ENCODE measurements at places on chromosomes 3 and 15.

GRCh38 chr3:110741891-110742290 is 329.7 kb upstream of the NECTIN3 start:
- DNase-seq, result no peak

DNA sequence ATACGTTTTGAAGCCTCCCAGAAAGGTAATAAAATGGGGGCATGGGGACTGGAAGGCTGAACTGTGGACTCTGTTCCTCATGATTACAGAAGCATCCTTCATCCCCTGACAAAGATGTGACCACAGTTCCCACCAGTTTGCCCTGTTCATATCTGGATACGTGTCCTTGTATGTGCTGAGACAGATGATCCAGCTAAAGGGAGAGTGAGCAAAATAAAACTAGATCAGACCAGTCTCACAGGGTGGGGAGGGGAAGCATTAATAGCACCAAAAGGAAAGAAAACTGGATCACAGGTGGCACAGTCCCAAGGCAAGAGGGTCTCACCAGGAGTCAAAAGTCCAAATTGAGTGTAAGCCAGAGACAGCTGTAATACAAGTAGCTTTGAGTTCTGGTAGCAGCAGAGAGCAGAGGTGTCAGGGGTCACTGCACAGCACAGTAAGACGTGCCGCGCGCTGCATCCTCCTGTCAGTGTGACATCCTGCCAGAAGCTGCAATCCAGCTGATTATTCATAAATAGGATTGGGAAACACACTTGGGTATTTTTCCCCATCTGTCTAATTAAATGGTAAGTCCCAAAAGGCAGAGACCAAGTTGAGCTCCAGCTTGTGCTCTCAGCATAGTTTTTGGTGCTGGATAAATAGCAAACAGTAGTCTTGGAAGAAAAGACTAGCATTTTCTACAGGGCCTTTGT is 560.0 kb upstream of the CFAP20DC start:
- no peak for DNase-seq

DNA sequence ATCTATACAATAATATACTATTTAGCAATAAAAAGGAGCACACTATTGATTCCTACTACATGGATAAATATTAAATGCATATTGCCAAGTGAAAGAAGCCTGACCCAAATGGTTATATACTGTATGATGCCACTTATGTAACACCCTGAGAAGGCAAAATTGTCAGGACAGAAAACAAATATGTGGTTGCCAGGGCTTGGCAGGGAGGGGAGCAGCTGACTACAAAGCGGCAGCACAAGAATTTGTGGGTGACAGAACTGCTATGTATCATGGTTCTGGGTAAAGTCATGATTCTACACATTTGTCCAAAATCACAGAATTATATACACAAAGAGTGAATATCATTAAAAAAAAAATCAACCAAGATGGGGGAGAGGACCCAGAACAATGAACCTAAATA is 22.5 kb downstream of the TBC1D2B start:
- no peak for DNase-seq

GRCh38 chr15:67000896-67001295 is 64.5 kb upstream of the SMAD3 start:
- no peak for DNase-seq

DNA sequence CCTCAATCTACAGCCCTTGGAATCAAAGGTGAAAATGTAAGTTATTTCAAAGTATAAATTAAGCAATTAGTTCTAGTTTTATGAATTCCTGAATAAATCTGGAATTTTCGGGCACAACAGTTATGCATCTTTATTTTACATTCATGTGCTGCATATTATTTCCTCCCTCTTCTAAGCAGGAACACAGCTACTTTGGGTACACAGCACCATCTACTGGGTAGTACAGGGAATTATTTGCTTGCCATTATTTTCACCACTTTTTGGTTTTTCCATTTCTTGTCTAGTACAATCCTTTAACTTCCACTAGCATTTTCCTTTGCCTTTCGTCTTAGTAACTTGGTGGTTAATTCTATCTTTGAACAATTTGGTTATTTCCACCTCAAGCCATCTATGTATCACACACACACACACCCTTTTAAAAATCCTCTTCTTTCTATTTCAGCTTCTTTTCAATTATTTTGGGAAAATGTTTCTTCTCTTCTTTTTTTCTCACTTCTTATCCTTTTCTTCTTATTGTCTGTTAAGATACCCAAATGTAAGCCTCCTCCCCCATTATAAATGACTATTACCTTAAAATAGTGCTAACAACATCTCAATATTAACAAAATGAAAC is 451.0 kb downstream of the MFSD1 start:
- DNase-seq, result no peak

GRCh38 chr3:176032043-176032442 is 1165.2 kb downstream of the TBL1XR1 start:
- no peak for DNase-seq

GRCh38 chr15:88802991-88803240 is 320 bp upstream of the ACAN start:
- no peak for DNase-seq

- DNase-seq, result no peak
These were observed 156.5 kb upstream of the LPP start for GRCh38 chr3:187997490-187997889.

GRCh38 chr3:21750080-21750696 is 822 bp downstream of the ZNF385D start:
- no peak for DNase-seq

- no peak for DNase-seq
These were observed 41.5 kb downstream of the PDHB start for GRCh38 chr3:58392181-58392580.

DNA sequence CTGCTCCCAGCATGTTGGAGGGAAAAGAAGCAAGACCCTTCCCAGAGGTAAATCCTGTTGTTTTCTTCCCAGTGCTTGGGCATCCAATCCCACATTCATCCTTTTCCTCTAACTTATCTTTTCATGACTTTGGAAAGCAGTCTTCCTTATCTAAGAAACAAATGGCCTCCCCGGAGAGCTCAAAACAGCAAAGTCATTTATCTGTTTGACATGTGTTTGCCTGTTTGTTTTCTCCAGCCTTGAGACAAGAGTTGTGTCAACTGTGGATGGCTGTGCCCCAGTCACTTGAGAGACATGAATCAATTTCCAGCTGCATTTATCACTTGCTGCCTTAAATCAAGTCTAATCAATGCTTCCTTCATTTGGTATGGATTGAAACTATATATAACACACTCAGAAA is 103.9 kb downstream of the SHQ1 start:
- no peak for DNase-seq

GRCh38 chr15:69410248-69410874 is 3.8 kb upstream of the KIF23 start:
- DNase-seq, result no peak

GRCh38 chr15:67997996-67998395 is 56.1 kb upstream of the PIAS1 start:
- no peak for DNase-seq

DNA sequence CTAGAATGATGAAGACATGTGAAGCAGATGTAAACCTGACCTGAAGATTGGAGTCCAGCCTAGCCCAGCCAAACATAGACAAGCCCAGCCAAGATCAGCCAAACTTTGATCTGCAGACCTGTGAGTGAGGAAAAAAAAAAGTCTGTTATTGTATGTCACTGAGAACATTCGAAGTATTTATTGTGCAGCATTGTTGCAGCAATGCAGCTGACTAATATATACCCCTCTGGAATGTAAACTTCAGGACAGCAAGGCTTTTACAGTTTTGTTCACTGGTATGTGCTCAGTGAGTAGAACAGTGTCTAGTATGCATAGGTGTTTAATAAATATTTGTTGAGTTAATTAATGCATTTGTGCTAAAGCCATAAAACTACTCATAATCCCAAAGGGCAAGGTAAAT is 23.4 kb downstream of the TMEM202 start:
- DNase-seq, result no peak

GRCh38 chr3:72413228-72413627 is 435.0 kb downstream of the SHQ1 start:
- no peak for DNase-seq

DNA sequence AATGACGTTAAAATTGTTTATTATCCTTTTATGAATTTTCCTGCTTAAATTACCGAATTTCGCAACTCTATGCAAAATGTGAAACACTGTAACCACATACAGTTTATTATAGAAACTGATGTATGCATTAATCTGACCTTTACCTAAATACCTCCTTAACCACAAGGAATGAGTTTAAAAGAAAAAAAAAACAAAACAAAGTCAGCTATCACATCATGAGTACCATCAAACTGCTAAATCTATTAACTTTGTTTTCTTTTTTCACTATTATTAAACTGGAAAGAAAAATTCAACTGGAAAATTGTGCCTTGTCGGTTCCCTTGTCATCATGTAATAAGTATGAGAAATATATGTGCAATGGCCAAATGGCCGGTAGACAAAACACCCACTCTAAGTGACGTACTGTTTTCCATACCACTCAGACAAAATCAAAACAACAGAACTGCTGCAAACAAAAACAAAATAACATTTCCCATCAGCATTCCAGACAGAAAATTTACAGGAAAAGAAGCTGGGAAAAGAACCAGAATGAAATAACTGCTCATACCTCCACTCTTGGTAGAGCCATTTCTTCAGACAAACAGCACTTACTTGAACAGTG is 415.3 kb downstream of the FOXP1 start:
- DNase-seq, result no peak

DNA sequence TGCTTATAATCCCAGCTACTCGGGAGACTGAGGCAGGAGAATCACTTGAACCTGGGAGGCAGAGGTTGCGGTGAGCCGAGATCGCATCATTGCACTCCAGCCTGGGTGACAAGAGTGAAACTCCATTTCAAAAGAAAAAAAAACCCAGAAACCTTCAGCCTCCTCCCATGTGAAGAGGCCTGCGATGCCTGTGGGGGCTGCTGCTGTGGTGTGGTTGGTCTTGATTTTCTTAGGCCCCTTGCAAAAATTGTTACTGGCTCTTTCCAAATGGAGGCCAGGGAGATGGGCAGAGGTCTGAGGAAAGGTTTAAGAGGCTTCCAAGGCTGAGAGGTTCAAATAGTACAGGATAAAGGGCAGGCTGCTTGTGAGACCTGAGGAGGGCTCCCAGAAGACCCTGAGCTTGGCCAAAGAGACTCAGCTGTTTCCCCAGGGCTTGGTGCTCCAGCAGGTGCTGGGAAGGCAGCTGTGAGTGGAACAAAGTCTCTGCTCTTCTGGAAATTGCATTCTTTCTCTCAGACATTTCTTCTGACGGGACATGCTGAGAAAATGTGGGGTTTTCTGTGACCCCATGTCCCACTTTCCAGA is 18.4 kb downstream of the GCSAM start:
- DNase-seq, result no peak

- no peak for DNase-seq
These were observed 371.5 kb upstream of the GOLIM4 start for GRCh38 chr3:168467115-168467714.

DNA sequence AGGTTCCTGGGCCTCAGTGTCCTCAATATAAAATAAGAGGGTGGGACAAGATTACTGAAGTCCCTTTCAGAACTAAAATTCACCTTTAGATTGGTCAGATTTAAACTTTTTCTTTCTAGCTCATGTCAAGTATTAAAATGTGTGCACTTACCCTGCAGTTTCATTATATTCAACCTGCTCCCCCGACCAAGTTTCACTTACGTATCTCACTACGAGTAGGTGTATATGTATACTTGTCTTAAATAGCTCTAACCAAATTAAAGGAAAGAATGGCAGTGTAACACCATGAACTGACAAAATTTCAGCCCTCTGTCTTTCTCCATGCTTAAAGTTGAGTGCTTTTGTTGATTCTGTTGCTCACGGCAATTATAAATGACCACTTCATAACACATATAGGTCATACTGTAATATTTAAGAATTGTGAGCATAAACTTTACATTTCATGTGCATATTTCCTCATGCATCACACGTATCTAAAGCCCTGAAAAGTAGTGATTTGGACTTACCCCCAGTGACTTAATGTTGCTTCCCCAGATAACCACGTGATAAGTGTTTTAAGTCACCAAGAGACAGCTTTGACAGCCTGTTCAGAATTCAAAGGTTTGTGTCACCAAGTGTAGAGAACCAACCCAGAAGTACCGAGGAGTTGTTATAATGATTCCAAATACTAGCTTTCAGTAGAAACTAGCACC is 70.0 kb downstream of the PGPEP1L start:
- DNase-seq, result no peak

DNA sequence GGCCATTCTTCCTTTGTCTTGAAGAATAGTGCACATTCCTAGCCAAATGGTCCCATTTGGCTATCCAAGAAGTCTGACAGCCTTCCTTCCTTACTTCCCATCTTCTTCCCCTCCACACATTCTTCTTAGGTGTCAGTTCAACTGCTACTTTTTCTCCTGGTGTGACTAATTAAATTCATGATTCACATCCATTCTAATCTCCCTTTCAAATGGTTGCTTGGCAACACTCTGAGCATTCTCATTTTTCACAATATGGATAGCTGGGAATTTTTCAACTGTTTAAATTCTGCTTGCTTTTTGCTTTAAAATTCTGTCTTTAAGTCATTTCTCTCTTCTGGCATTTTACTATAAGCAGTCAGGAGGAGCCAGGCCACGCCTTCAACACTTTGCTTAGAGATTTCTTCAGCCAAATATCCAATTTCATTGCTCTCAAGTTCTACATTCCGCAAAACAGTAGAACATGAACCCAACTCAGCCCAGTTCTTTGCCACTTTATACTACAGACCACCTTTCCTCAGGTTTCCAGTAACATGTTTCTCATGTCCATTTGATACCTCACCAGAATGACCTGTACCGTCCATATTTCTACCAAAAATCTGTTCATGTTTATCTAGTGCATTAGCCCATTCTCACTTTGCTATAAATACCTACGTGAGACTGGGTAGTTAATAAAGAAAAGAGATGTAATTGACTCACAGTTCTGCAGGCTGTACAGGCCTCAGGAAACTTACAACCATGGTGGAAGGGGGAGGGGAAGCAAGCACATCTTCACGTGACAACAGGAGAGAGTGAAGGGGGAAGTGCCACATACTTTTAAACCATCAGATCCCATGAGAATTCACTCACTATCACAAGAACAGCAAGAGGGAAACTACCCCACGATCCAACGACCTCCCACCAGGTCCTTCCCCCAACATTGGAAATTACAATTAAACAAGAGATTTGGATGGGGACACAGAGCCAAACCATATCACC is 31.9 kb upstream of the MCF2L2 start:
- no peak for DNase-seq

- no peak for DNase-seq
These were observed 104.6 kb downstream of the IL1RAP start for GRCh38 chr3:190618330-190619030.

DNA sequence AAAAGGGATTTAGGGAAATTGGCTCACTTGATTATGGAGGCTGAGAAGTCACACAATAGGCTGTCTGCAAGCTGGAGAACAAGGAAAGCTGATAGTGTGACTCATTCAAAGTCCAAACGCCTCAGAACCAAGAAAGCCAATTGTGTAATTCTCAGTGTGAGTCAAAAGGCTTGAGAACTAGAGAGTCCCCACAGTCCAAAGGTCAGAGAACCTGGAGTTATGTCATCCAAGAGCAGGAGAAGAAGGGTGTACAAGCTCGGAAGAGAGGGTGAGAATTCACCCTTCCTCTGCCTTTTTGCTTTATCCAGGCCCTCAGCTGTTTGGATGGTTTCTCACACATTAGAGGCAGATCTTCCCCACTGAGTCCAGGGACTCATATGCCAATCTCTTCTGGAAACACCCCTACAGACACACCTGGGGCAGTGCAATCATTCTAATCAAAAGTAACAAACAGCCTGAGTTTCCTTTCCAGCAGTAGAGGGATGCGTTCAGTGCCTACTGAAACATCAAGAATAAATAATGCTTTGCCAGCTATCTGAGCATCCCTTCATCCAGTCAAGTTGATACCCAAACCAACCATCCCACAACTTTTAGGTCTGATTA is 271.5 kb downstream of the SATB1 start:
- DNase-seq, result no peak

- DNase-seq, result no peak
These were observed 25.9 kb downstream of the TLE3 start for GRCh38 chr15:70071799-70072198.

Data from stimulated activated CD8-positive, alpha-beta memory T cell treated with anti-CD3 and anti-CD28 coated beads, Interleukin-15, amount 100 ng/mL, for 48 hours (primary cell).